ENCODE measurements at places on chromosomes 2 and 18.

DNA sequence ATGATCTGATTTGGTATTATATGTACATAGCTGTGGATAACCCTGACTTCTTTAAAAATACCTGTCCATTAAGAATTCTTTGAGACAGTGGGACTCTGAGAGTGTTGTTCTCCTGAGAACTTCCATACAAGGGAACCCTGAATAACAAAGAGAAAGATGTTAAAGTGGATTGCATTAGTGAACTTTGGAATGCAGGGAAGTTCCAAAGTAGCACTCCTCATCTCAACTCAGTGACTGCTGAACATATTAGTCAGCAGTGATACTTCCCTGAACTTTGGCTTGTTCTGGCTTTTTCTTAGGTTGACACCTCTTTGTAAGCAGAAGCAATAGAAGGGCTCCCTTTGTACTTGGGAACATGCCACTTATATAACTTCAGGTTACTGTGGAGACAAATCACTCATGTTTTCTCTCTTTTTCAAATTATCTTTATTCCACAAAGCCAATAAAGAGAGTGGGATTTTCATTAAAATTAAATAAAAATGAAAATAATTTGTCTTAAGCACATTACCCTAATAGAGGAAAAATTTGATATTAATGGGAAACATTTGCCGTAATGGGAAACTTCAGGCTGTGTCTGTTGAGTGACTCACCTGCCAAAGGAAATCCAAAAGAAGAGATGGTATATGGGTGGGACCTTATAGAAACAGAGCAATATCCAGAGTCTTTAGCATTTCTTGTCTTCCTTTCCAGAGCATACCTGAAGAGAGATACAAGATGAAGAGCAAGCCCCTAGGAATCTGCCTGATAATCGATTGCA is 33.3 kb downstream of the CFLAR start:
- DNase-seq: peak; percentile 63

- DNase-seq: no peak
These were observed 21.6 kb upstream of the INO80C start for GRCh38 chr18:35519148-35519899.

GRCh38 chr2:217621391-217621801 is 381.4 kb downstream of the TNS1 start:
- DNase-seq: no peak

DNA sequence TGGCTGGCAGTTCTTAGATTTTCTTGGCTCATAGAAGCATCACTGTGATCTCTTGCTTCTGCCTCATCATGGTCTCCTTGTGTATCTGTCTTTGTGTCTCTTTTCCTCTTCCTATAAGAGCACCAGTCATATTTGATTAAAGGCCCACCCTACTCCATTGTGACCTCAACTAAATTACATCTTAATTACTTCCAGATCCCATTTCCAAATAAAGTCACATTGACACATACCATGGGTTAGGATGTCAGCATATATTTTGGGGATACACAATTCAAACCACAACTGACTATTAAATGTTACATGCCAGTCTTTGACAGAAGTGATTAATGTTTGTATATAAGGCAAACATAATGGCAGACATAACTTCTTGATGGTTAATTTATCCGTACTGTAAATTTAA is 27.3 kb upstream of the TMX3 start:
- no peak for DNase-seq

DNA sequence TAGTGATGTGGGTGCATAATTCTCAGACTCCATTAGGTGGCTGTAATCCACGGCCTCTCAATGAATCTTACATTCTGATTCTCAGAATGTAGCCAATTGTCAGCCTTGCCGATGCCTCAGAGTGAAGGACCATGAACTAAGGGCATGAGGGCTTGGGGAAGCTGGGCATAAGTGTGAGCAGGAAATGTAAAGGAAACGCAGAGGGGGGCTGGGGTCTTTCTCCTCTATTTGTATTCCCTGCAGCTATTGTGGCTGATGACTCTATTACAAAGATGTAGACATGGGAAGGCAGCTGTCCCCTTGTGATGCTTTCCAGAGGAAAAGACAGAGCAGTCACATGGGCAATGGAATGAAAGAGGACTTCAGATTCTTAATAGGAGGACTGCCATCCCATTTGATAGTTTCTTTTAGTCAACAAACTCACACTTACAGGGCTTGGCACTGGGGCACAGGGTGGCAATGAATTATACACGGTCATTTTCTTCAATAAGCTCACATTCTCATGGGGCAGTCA is 353.2 kb upstream of the PKDCC start:
- no peak for DNase-seq

DNA sequence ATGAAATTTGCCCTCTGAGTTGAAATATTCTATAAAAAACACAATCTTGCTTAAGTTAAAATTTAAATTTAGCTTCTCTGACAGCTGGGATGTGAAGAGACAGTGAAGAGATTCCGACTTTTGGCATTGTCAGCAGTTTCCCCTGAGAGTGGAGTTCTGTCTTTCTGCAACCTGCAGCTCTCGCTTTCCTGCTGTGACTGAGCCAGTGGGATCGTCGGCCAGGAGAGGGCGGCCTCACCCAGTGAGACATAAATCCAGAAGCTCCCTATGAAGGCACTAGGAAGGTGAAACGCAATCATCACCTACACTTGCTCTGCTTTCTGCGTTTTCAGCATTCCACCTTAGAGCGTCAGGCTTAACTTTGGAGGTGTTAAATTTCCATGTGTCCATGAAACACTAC is 75.4 kb upstream of the HNMT start:
- peak; percentile 75 for DNase-seq

Measured in Caco-2 (cell line).